ENCODE measurements at places on chromosomes 3 and 15.

DNA sequence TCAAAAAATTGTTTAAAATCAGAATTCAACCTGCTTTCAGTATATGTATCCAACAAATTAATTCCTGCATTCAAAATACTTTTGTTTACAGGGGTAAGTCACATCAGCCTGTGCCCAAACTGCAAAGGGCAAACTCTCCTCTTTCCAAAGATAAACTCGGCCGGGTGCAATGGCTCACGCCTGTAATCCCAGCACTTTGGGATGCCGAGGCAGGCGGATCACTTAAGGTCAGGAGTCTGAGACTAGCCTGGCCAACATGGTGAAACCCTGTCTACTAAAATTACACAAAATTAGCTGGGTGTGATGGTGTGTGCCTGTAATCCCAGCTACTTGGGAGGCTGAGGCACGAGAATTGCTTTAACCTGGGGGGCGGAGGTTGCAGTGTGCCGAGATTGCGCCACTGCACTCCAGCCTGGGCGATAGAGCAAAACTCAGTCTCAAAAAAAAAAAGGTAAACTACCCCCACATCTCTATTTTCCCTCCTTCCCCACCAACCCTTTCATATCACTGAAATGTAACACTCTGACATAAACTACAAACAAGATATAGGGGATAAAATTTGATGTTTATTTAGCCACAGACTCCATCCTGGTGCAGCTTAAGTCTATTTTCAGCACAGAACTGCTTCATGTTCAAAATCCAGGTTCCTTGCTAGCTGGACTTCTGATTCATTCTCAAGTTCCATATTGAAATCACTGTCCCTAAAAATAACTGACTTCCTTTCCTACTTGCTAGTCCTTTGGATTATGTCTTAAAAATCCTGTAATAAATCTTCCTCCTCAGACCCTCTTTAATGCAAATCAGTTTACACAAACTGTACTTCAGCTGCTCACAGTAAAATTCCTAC, 15.4 kb downstream of the UBP1 start:
- no peak for DNase-seq

DNA sequence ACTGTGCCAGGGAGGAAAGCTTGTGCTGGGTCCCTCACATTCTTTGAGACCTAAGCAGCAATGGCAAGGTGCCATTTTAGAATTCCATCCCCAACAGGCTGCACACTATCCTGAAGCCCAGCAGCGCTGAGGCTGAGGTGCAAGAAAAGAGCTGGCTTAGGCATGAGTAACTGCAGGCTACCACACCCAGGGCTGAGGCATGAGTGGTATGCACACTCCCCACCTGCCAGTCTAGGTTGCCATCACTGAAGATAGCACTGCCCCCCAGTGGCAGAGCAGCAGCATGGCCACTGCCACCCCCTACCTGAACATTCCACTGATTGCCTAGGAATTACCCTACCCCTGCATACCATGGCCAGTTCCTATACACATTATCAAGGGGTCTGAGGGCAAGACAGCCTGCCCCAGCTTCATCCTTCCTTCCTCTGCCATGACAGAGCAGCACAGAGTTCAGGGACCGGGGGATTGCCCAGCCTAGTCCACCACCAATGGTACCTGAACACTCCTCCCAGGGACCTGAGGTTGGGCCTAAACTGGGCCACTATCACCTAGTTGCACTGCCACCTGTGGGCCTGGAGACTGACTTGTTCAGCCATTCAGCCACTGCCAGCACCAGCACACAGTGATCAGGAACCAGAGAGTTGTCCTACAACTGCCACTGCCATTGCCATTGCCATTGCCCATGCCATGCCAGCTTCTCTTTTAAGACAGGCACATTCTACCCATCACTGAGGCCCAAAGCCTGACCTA, 129.8 kb downstream of the SATB1 start:
- no peak for DNase-seq

DNA sequence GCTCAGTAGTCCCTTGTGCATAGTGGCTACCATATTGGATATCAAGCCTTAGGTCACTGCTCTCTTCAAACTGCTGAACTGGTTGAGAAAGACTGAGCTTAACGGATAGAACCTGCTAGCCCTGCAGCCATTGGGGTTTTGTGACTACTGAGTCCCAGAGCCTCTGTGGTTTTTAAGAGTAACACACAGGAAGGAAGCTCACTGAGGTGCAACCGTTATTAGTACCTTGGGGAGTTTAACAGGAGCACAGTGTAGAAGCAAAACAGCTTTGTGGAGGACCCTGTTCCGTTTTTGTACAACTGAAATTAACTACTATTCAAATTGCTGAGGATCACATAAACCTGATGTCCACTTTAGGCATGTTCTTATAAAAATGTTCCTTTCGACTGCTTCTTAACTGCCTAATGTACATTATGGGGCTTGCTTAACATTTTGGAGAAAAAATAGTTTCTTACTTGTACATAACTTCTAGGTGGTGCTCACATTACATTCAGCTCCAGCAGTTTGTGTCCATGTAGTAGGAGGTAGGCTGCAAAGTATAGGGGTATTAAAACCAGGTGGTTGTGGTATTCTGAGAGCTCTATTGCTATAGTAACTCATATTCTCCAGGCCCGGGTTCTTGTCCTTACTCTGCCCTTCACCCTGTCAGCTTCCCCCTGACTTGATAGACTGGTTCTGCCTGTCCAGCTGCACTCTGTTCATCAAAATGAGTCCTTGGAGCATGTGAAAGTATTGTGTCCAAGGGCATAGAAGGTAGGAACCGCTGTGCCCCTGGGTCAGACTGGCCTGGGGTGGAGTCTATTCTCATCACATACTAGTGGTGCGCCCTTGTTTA, 17.3 kb downstream of the PXK start:
- no peak for DNase-seq

GRCh38 chr3:188262913-188263683, 109.1 kb downstream of the LPP start:
- no peak for DNase-seq

DNA sequence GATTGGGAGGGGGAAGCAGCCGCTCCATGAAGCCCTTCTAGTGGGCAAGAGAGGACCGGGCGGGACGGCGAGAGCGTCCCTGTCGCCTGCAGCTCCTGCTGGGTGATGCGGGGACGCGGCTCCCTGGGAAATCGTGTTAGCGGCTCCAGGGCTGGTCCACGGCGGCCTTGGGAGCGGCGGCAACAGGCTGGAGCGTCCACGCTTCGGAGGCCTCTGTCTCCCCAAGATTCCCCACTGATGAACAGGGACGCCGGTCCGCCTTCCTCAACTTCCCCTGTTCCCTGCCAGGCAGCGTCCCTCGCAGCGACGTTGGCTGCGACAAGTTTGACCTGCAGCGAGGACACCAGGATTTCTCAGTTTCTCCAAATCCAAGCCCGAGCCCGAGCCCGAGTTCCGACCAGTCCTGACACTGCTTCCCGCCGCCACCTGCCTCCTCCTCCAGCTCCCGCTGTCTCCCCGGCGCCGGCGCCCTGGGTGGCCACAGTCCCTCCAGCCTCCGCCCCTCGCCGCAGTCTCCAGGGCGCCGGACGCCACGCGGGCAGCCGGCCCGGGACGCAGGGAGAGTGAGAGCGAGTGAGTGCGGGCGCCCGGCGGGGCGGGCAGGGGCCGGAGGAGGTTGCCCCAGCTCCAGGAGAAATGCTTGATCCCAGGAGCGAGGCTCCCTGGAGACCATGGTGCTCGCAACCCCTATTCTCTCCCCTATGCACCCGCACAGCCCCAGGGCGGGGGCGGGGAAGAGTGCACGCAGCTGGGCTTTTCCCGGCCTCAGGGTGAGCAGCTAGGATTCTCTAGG, 78.1 kb upstream of the RNF7 start:
- DNase-seq: no peak

- DNase-seq: no peak
Measured at GRCh38 chr3:114624571-114625181, 330.8 kb downstream of the TIGIT start.
